ENCODE measurements at places on chromosomes 13 and 19.

DNA sequence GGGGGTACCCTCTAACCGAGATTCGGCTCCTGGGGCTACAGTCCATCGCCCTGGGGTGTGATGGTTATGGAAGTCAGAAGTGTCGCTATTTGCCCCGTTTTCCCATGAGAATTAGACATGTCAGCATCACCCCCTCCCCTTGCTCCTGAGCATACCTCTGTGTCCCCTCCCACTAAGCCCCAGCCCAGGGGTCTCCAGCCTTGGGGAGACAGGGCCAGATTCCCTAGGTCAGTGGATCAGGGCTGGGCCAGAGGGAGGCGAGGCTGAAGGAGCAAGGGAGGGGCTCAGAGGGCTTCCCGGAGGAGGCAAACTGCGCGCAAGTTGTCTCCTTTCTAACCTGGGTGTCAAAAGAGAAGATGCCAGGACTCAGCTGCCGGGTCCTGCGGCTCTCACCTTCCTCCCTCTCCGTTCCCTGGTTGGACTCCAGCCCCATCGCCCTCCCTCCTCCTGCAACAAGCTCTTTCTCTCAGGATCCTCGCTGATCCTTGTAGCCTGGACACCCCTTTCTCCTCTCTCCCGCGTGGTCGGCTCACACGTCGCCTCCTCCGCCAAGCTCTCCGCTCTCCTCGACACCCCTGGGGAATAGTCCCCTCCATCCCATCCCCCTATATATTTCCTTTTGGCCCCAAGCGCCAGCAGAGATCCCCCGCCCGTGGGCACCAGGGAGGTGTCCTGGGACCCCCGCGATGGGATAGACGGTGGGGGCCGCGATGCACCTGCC, 459 bp upstream of the TMEM59L start:
- DNase-seq, result no peak

- no peak for DNase-seq
These were observed 425.7 kb downstream of the SPRY2 start for GRCh38 chr13:79915114-79915811.

DNA sequence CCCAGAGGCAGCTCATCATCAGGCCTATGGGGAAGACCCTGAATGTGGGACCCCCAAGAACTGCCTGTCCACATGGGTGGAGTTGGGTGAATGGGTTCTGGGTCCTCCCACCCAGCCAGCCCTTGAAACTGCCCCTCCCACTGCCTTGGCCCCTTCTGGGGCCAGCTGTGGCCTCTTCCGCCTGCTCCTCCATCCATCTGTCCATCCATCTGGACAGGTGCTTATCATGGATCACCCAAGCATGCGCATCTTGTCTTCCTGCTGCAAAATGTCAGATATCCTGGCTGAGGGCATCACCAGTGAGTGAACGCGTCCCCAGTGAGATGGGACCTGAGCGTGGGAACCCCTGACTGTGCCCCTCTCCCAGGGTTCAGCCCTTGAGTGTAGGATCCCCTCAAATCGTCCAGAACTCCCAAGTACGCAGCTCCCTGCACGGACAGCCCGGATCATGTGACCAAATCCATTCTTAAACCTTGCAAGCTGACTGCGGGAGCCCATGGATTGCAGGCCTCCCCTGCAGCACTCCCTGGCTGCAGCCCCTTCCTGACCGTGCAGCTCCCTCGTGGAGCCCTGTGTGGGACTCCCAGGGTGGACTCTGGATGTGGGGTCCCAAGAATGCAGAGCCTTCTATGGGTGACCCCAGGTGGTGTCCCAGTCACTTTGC, 2.0 kb downstream of the STXBP2 start:
- no peak for DNase-seq

DNA sequence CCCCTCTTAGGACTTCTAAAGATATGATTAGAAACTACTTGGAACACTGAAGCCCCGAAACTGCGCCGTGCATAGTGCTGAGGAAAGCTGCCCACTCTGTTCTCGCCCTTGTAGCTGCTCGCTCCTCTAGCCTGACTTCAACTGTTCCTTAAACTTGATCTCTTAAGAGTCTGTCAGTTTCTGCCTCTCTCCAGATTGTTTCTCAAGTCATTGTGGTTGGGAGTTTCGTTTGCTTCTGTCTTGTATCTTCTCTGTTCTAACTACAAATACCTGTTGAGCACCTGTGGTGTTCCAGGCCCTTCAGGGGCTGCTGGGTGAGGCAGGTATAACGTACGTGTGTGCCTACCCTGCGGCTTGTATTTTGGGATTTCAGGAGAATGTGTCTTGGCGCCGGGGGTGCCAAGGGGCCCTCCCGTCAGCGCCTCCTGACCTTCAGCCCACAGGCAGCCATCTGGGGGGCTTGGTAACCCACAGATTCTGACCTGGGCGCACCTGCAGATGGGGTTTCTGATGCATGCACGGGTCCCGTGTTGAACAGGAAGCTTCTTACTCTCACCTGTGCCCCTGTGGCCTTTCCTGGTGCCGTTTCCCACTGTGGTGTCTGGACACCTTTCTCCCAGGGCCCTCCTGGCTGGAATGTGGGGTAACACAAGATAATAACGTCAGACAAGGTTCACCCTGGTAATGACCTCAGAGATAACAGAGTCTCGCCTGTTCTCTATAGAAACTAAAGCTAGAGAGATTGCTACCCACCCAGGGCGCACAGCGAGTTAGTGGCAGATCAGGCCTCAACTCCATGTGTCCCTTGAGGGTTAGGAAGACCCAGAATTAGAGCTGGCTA, 17.2 kb upstream of the DCUN1D2 start:
- DNase-seq, result no peak

- DNase-seq, result no peak
These were observed 133.4 kb upstream of the PEG3 start for GRCh38 chr19:56973713-56974555.

DNA sequence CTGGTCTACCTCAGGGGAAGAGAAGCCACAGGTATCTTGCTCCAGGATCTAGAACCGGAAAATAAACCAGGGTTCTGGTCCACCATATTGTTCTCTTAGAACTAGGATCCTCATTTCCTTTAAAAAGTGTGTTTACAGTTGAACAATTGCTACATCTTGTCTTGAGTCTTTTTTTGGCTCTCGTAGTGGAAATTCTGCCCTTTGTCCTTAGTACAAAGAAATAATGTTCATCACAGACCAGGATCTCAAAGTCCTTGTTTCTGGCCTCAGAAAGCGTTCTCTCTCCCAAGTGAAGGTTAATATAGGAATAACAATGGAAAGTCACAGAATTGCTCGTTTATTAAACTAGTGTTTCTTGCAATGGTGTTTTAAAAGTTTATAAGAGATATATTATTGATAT, 20.8 kb downstream of the KLF2 start:
- DNase-seq, result no peak

- DNase-seq, result no peak
These were observed 48.2 kb upstream of the RNF113B start for GRCh38 chr13:98225036-98225940.

DNA sequence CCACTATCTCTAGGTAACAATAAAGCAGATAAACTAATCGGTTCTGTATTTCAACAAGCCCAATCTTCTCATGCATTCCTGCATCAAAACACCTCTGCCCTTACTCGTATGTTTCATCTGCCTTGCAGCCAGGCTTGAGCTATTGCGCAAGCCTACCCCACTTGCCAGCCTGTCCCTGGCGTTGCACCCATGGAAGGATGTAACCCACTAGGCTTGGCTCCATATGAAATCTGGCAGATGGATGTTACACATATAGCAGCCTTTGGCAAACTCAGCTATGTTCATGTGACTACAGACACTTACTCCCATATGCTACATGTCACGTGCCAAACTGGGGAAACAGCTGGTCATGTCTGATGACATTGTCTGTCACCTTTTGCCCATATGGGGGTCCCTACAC, 11.9 kb upstream of the ZNF549 start:
- no peak for DNase-seq

GRCh38 chr19:40314656-40315055, 29.5 kb upstream of the AKT2 start:
- no peak for DNase-seq

GRCh38 chr13:50990065-50990817, 80.7 kb downstream of the RNASEH2B start:
- DNase-seq, result no peak

DNA sequence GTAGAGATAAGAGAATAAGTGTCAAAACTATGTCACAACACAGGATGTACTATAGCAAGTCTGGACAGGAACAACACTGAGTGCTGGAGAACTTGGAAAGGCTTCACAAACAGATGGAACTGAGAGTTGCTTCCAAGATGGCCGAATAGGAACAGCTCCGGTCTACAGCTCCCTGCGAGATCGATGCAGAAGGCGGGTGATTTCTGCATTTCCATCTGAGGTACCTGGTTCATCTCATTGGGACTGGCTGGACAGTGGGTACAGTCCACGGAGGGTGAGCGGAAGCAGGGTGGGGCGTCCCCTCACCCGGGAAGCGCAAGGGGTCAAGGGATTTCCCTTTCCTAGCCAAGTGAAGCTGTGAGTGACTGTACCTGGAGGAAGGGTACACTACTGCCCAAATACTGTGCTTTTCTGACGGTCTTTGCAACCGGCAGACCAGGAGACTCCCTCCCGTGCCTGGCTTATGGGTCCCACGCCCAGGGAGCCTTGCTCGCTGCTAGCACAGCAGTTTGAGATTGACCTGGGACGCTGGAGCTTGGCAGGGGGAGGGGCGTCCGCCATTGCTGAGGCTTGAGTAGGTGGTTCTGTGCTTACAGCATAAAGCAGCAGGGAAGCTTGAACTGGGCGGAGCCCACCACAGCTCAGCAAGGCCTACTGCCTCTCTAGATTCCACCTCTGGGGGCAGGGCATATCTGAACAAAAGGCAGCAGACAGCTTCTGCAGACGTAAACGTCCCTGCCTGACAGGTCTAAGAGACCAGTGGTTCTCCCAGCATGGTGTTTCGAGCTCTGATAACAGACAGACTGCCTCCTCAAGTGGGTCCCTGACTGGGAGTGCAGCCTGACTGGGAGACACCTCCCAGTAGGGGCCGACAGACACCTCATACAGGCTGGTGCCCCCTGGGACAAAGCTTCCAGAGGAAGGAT, 46.0 kb downstream of the USP12 start:
- no peak for DNase-seq

DNA sequence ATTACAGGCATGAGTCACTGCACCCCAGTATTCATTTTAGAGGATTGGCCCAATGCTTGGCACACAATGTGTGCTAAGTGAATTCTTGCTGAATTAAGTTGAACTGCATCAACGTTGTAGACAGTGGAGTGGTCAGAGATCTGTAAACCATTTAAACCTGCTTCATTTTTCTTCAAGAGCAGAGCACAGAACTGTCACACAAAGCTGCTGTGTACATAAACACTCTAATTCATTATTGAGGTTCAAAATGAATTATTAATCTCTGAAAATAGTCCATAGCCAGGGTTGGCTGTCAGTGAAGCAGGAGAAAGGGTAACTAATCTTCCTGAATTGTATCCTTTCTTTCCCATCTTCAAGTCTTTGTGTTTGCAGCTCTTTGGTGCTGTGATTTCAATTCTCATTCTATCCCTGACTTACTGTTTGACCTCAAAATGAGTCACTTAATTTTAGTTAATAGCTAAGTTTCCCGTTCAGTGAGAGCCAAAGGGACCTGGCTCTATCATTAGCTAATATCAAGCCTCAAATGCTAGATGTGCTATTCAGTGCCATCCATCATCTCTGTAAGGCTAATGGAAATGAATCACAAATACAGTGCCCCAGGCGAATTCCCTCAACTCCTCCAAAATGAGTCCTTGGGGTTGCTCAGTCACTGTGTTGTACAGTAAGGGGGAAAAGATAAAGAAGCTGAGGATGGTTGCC, 77.0 kb upstream of the TSC22D1 start:
- DNase-seq, result no peak

- DNase-seq, result no peak
These were observed 74.9 kb upstream of the MTIF3 start for GRCh38 chr13:27524981-27525975.
